ENCODE measurements at places on chromosomes 3 and 15.

- DNase-seq = peak; percentile 82
These were observed 104.5 kb downstream of the ADCY5 start for GRCh38 chr3:123344175-123344906.

DNA sequence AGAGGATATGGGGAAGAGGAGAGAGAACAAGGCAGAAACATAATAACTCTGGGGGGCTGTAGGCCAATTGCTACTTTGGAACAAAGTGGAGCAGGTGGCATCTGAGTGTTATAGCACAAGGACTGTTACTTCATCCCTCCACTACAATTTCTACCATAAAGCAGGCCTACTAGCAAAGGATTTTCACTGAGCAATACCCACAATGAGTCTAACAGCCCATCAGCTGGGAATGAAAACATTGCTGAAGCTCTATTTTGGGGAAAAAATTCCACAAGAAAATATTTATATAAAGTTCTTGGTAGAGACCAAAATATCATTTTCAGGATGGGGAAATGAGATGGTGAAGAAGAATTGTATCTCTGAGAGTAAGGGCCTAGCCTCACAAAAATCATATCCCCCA, 3.6 kb upstream of the SHC4 start:
- DNase-seq = peak; percentile 29

DNA sequence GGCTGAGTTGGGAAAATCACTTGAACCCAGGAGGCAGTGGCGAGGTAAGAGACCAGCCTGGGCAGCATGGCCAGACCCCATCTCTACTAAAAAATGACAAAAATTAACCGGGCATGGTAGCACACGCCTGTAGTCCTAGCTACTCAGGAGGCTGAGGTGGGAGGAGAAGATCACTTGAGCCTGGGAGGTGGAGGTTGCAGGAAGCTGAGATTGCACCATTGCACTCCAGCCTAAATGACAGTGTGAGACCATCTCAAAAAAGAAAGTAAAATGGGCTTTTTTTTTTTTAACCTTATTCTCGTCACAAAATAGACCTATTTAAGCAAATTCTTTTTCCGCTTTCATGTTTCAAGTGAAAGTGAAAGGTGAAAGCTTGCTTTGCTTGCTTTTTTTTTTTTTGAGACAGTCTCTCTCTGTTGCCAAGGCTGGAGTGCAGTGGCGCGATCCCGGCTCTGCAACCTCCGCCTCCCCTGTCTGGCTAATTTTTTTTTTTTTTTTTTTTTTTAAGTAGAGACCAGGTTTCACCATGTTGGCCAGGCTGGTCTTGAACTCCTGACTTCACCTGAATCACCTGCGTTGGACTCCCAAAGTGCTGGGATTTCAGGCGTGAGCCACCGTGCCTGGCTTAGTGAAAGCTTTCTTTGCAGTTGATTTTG, 3.6 kb downstream of the PDIA3 start:
- DNase-seq = no peak

- peak; percentile 48 for DNase-seq
These were observed 726.8 kb downstream of the NAALADL2 start for GRCh38 chr3:175585898-175586297.

DNA sequence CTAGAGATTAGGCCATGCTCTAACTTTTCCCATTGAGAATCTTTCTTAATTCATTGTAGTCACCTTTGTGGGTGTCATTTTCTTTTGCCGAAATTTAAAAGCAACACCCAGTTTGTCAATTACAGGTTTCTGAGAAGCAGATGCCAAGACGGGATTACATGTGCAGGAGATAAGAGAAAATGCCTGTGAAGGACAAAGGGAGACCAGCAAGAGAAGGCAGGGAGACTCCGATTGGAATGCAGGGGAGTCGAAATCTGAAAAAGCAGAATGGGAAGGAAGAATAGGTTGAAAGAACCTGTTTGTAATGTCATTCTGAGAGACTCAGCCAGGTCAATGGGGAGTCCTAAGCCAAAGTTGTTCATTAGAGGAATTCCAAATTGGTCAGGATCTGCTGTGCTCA, 3.6 kb upstream of the DPH6 start:
- DNase-seq = no peak

- no peak for DNase-seq
These were observed 19.4 kb upstream of the ALDH1A3 start for GRCh38 chr15:100859970-100860828.

DNA sequence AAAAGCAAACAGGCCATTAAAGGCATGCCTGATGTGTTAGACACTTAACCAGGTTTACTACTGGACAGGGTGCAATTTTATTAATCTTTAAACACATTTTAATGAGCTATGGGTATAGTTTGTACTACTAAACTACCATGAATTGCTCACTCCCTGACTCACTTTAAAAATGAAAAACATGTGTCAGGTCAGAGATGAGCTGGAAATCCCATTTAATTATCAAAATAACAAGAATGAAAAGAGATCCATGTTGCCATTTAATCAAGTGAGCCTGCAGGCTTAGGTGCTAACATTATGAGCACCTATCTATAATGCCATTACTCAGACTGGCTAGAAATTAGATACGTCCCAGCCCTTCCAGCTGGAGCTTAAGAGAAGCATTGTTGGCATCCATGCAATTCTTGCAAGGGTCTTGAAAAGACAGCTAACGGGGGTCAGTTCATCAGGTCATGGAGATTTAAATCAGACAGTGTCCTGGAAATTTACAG, 224.4 kb downstream of the THRB start:
- DNase-seq = no peak

DNA sequence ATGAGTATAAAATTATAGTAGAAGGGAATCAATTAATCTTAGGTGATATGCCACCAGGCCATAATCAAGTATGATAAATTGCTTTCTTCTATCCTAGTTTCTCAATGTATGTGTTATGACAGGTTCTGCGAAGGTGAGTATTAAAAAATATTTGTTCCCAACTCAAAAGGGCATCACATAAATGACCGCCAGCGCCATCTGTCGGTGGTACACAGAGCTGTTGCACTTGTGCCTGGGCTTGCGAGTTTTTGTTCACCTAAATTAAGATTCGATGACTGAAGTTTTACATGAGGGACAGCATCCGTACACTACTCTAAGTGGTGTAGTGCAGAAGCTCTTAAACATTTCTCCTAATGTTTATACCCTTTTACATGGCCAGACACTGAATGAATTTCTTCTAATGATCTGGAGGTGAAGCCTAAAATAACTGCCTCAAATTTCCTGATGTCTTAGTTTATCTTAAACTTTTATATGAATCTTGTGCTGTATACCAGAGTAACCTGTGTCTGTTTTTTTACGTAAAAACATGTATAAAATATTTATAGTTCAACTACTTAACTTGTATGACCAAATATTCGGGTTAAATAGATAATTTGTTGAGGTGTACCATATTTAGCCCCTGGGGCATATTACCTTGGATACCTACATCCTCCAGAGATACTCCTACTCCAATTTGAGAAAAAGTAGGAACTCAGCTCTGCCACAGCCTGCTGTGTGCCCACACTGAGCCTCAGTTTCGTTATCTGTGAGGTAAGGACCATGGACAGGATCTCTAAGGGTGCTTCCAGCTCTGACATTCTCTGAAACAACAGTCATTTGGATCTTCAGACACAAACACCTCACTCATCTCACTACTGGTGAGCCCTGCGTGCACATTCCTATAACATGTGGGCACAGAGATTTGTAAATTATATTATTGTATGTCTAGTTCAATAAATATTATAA, 365.6 kb downstream of the MAGI1 start:
- no peak for DNase-seq

DNA sequence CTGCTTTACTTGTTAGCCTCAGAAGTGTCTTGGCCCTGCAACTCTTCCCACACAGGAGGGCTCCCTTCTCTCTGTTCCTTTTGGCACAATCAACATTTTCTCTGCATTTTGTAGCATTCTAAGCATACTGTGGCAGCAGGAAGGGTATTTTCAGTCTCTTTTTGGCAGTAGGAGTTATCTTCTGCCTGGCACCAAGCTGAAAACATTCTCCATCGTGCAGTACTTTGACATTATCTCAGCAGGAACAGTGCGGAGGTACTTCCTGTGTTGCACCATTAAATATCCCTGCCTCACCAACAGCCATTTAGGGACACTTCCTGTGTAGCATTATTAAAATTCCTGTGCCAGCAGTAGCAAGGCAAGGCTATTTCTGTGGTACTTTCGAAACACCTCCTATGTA, 233.2 kb upstream of the SEMA6D start:
- no peak for DNase-seq

- no peak for DNase-seq
These were observed 107.7 kb downstream of the MYO5A start for GRCh38 chr15:52421029-52421428.

- DNase-seq = no peak
These were observed 42.3 kb upstream of the GLCE start for GRCh38 chr15:69118089-69118488.

DNA sequence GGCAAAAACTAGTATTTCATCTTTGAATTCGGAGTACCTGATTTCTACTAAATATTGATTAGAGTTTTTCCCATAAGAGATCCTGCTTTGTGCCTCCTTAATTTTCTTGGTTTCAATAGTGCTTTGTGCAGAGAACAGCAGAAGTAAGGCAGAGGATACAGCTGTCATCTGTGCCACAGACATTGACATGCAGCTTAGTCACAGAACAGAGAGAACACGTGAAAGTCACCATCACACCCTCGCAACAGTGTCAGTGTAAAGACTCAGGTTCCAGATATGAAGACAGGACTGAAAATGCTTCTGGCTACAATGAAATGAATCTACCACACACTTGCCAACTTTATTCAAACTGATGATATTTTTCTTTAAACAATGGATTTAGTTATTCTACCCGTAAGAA, 942.8 kb upstream of the CFAP20DC start:
- no peak for DNase-seq

DNA sequence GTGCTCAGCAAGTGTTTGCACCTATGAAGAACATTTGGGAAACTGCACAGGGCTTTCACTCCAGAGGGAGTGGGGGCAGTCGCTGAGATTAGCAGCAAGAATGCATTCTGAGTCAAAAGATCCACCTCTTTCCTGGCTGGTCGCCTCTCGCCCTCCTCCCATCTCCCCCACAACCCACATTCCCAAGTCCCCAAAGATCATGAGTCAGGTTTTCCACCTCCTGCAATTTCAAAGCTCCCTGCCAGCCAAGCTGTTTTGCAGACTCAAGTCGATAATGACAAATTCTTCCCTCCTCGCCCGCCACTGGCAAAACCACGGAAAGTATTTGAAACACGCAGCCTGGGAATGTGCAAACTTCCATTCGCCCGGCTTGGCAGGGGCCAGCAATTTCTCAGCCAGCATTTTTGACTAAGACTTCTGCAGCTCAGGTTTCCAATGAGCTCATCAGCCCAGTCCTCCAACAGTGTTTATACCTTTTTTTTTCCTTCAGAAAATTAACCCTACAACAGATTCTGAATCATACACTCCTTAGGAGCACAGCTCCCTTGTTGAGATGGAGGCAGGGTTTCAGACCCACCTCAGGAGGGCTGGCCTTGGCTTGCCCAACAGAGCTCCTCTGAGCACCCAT, 181.4 kb downstream of the SMAD6 start:
- DNase-seq = peak; percentile 90

DNA sequence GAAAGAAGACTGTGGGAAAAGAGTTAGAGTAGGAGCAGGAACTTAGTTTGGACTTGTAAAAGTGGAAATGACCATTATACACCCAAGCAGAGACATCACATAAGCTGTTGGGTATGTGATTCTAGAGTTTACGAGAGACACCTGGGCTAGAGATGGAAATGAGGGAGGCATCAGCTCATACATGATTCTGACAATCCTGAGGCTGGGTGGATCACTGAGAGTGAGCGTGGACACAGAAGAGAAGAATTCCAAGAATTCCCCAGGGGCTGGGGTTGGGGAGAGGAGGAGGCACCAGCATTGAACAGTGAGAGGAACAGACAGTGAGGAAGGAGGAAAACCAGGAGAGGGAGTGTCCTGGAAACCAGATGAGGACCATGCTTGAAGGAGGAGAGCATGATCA, 113.5 kb downstream of the KCNAB1 start:
- DNase-seq = peak; percentile 27

DNA sequence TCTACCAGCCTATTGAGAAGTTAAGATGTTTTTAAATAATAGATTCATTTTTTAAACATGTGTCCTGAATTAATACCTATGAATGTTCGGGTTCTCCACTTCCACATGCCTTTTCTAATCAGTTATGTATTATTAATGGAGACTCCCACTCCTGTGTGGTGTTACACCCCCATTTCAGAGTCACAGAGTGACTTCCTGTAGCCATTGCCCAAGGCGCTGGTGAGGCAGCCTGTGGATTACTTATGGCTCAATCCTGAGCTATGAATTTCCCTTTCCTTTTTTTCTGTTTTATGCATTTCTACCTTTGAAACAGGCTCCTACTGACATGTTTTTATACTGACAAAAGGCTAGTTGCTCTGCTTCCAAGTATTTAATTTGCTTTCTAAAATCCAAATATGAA, 162.3 kb downstream of the GABRG3 start:
- DNase-seq = no peak

DNA sequence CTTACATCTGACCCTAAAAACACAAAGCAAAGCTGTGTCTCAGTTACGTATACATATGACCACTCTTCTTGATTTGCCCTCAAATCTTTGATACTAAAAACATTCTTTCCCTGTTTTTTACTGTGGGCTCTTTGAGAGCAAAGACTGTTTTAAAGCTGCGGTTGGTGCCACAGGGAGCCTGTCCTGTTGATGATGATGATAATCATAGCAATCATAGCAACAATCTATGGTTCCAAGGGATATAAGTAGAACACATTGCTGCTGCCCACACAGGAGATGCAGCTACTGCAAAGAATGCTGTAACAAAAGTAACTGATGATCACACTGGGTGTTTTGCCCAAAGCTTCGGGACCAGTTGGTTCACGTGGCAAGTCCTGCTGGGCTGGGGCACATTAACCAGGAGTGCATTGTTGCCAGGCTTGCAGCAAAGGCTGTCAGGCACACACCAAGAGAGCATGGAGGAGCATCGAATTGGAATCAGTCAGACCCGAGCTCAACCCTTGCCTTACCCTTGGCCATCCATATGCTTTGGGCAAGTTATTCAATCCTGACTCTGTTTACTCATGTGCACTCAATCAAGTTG, 131.4 kb upstream of the EIF1B start:
- DNase-seq = no peak

- peak; percentile 40 for DNase-seq
These were observed 17.1 kb downstream of the CCDC13 start for GRCh38 chr3:42755681-42756578.

DNA sequence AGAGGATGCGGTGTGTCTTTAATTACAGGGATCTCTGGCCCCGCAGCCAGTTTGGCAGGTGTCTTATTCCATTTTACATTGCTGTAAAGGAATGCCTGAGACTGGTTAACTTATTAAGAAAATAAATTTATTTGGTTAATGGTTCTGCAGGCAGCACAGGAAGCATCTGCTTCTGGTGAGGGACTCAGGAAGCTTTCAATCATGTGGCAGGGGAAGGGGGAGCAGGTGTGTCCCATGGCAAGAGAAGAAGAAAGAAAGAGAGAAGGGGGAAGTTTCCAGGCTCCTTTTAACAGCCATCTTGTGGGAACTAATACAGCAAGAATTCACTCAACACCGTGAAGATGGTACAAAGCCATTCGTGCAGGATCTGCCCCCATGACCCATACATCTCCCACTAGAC, 128.0 kb upstream of the CRBN start:
- DNase-seq = no peak

GRCh38 chr3:188754267-188754666, 417.5 kb upstream of the TPRG1 start:
- DNase-seq = no peak
